ENCODE measurements at places on chromosomes 7 and 10.

- DNase-seq, result no peak
Measured at GRCh38 chr10:52472406-52473146, 158.5 kb downstream of the DKK1 start.

DNA sequence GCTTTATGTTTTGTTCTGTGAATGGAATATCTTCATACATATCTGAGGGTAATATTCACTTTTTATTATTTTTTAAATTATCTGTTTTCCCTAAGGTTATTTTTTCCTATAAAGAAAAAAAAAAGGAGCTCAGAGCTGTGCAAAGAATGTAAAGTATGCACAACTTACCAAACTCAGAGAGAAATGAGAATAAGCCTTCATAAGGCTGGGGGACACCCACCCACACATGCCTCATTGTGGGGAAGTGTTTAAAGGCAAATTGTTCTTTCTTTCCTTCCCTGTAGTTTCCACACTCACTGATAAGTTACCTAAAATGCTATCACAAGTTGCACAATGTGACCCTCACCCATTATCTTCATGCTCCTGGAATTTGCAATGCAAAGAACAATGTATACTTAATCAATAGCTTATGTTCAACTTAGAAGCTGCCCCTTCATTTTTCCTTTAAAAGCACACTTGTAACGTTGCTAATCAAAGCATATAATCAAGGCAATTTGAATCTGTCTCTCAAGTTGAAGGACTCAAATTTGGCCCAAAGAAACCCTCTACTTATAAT, 108.1 kb downstream of the GNAT3 start:
- no peak for DNase-seq

DNA sequence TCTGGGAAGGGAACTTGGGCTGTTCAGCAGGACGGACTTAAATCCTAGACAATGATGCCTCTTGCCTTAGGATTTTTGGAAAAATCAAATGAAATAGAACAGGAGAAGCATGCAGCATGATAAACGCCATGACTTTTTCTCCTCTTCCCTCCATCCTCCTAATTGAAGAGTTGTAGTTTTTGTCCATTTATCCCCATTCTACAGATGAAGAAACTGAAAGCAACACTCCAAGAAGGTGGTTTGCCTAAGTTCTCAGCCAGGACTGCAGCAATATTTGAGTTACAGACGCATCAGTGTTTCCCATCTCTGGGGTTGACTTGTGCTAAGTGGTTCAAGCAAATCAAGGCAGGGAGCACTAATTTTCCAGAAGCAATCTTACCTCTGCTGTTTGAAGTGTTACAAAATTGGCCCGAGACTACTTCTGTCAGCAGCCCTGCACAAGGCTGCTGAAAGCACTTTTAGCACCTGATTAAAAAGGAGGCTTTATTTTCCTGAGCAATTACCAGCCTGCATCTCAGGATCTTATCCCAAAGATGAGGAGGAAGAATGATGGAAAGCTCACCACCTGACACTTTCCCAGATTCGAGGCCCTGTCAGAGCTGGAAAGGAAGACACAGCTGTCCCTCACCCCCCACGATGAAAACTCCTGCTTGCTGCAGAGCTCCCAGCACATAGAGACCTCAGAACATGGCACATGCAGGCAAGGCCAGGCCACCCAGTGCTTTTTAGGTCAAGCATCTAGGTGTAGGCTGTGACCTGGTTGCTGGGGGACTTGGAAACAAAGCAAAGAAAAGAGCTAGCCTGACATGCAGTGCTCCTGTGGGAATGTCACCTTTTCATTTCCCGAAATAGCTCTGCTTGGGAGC, 19.7 kb upstream of the C10orf71 start:
- no peak for DNase-seq

- no peak for DNase-seq
Measured at GRCh38 chr7:51340936-51341335, 24.3 kb upstream of the COBL start.

GRCh38 chr10:125056161-125057132, 103.9 kb downstream of the CTBP2 start:
- no peak for DNase-seq

DNA sequence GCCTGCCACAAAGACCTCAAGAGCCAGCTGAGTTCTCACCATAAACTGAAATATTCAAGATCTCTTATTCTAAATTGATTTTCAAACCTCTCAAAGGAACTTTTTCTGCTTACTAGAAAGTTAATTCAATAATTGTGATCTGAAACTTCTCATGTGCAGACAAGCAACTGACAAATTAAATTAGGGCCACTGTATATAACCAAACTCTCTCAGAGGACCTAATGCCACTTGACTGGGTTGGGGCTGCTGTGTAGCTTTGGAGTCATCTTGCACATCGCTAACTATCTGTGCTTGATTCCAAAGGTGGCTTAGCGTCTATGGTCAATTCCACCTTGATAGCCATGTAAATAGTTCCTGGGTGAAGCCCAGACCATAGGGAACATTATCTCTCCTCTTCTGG, 345.2 kb downstream of the GPR37 start:
- DNase-seq, result no peak

Measured in stimulated activated naive CD4-positive, alpha-beta T cell treated with Interleukin-2 at 50 U/mL for 16 hours (primary cell).